D341Med (cell line): ENCODE measurements at places on chromosomes 2 and 18.

GRCh38 chr2:76008001-76008702 is 297.4 kb upstream of the GCFC2 start:
- DNase-seq: no peak

- DNase-seq: no peak
Observed at GRCh38 chr2:46509804-46510203, 30.4 kb downstream of the TMEM247 start.

- no peak for DNase-seq
Observed at GRCh38 chr18:23209796-23210195, 74.5 kb downstream of the CABLES1 start.

DNA sequence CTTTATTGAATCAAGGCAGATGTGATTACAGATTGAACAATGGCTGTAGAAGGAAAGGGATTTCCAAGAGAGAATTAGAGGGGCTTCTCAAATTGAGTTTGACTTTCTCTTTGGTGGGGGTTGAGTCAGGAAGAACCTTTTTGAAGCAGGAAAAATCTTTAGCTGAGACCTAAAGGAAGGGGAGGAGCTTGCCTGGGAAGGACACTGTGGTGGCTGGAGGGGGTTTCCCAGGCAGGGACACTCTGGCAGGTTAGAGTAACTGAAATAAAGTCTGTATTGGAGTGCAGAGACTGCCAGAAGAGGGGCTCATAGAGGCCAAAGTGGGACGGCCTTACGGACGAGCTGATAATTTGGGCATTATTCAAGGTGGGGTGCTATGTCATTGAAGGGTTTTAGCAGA is 69.3 kb downstream of the NEDD4L start:
- no peak for DNase-seq

DNA sequence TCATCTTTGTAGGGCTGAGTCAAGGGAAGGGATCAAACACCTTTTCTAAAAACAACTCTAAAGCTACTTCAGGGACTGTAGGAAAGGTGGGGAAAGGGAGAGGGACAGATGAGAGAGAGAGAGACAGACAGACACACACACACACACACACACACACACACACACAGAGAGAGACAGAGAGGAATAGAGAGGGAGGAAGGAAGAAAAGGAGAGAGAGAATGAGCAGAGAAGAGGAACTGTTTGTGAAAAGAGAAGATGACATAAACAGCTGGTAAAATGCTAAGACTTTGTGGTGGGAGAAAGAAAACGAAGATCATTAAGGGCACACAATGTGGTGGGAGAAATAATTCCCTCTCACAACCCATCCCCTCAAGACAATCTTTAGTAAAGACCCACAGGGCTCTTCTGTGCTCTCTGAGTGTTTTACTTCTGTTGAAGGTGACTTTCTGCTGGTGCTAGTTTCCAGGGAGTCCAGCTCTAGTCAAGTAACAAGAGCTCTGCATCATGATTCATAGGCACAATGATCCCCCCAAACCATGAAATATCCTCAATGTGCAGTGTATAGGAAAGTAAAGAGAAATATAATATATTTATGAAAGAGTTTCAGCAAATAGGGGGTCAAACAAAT is 77.2 kb upstream of the STK17B start:
- DNase-seq: no peak

DNA sequence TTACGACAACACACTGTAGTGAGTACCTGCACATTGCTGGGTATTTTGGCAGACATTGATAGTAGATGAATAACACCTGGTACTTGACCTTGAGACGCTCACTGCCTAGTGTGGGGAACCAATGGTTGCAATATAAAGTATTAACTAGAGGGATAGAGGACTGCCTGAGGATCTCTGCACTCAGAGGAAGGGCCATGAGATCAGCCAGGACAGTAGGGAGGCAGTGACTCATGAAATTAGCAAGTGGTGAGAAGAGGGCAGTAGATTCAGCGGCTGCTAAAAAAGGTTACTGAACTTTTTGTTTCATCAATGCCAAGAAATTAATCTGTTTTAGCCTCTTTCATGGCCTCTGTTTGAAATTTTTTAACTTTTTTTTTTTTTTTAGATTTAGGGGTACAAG is 250.8 kb upstream of the TCF4 start:
- DNase-seq: no peak

DNA sequence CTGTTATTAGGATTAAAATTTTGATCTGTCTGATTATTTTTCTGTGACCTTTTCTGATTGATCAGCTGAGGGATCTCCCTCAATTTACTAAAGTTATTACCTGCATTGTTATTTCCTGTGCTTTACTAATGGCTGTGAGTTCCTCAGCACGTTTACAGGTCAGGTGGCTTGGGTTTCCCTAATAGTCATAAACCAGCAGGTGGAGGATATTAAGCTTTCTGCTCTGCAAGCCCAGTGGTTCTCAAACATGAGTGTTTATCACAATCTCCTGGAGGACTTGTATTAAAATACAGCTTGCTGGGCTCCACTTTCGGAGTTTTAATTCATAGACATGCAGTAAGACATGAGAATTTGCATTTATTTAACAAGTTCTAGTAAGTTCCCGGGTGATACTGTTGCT is 22.4 kb upstream of the UGP2 start:
- DNase-seq: no peak

DNA sequence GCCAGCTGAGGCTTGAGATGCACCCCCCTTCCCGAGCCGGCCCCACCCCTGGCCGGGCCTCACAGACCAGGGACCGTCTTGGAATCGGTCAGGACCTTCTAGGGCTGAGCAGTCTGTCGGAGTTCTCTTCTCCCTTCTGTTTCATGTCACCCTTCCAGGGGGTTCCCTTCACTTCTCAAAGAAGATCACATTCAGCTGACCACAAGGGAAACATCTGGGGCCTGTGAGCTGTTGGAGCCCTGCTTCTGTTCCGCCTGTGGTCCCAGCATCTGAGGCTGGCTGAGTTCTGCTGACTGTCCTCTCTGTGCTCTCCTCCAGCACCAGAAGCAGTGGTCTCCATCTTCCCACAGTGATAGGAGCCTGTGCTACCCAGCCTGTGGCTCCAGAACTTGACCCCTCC is 106.5 kb downstream of the SEPTIN10 start:
- no peak for DNase-seq

- no peak for DNase-seq
Observed at GRCh38 chr2:196144513-196145126, 26.8 kb downstream of the STK17B start.

- no peak for DNase-seq
Observed at GRCh38 chr18:63111671-63112402, 207.7 kb downstream of the BCL2 start.

DNA sequence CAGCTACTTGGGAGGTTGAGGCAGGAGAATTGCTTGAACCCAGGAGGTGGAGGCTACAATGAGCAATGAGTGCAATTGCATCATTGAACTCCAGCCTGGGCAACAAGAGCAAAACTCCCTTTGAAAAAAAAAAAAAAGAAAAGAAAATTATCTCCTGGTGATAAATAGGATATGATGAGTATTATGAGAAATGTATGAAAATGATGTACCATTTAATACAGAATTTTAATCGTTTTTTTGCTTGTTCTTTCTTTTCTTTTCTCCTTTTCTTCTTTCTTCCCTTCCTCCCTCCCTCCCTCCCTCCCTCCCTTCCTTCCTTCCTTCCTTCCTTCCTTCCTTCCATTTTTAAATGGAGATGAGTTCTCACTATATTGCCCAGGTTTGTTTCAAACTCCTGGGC is 40.4 kb downstream of the TTC27 start:
- no peak for DNase-seq

GRCh38 chr2:230262246-230262645 is 36.7 kb downstream of the SP140 start:
- no peak for DNase-seq

- DNase-seq: no peak
Observed at GRCh38 chr2:236856848-236857235, 228.8 kb upstream of the COPS8 start.

- DNase-seq: no peak
Observed at GRCh38 chr18:30748541-30748940, 294.0 kb downstream of the DSC3 start.

- DNase-seq: no peak
Observed at GRCh38 chr2:191128172-191128910, 22.5 kb downstream of the STAT4 start.

- DNase-seq: peak; percentile 29
Observed at GRCh38 chr2:7672027-7672684, 754.9 kb downstream of the RNF144A start.

- no peak for DNase-seq
Observed at GRCh38 chr2:235468978-235469655, 24.7 kb upstream of the AGAP1 start.
